Non-pigmented ciliary epithelial cell (primary cell): ENCODE measurements at places on chromosomes 2 and 18.

GRCh38 chr2:55268288-55268906 is 634 bp downstream of the MTIF2 start:
- no peak for DNase-seq

- DNase-seq: no peak
These were observed 292.6 kb downstream of the SETBP1 start for GRCh38 chr18:44973282-44973681.

DNA sequence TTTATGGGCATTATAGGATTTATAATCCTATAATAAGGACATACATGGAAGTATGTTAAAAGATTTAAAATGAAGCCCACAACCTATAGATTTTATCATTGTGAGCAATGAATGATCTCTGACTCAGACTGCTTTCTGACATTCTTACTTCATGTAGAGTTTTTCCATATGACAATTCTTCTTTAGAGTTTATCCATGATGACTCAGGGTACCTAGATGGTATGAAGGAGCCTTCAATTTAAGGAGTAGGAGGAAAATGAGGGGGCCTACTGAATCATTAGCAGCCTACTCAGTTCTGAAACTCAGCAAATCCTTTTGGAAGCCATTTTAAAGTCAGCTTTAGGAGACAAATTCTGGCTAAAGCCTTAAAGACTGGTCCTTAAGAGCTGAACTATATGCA is 10.4 kb downstream of the PELI1 start:
- DNase-seq: peak; percentile 42

DNA sequence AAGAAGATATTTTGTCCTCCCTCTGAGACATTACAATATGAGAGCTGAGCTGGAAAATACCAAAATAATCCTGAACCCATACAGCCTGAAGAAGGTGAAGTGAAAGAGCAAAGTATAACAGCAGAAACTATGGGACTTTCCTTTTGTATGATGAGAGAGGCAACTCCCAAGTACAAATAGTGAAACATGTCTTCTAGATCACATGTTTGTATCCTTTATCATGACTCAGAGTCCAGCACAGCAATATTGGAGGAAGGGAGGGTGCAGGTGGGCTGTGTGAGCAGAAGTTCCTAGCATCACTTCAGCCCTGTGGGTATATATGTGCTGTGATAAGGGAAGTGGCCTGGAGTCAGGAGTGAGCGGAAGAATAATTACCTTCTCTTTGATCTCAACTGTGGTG is 265.6 kb upstream of the NRXN1 start:
- no peak for DNase-seq

- no peak for DNase-seq
These were observed 18.6 kb downstream of the CDCA7 start for GRCh38 chr2:173373290-173373689.

GRCh38 chr18:72867746-72868584 is at the start of gene NETO1:
TSS of gene NETO1 (minus strand) at chr18:72867987. CDS start at chr18:72867291, 696 bp downstream.
- DNase-seq: no peak

DNA sequence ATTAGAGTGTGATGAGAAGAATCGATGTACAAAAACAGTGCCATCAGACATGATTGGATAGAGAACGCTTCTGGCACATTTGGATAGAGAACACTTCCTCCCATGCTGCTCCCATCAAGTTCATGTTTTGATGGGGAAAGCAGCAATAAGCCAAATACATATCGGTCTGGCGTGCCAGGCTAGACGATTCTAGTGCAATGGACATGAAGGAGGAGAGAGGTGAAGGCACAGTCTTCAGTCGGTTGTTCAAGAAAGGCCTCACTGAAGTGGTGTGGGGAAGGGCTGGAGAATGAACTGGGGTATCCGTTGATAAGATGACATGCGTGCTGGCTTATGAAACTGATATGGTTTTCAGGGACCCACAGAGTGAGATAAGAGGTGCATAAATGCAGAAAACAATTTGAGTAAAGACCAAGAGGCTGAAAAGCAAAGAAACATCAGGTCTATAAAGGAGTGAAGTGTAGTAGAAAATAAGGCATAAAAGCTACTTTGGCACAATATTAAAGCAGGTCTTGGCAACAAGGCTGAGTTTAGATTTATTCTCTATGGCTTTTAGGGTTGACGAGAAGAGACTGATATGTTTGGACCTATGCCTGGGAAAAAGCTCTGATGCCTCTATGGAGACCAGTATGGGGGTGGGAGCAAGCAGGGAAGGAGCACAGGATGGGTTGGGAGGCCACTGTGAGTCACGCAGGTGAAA is 117.6 kb upstream of the PIEZO2 start:
- DNase-seq: no peak

DNA sequence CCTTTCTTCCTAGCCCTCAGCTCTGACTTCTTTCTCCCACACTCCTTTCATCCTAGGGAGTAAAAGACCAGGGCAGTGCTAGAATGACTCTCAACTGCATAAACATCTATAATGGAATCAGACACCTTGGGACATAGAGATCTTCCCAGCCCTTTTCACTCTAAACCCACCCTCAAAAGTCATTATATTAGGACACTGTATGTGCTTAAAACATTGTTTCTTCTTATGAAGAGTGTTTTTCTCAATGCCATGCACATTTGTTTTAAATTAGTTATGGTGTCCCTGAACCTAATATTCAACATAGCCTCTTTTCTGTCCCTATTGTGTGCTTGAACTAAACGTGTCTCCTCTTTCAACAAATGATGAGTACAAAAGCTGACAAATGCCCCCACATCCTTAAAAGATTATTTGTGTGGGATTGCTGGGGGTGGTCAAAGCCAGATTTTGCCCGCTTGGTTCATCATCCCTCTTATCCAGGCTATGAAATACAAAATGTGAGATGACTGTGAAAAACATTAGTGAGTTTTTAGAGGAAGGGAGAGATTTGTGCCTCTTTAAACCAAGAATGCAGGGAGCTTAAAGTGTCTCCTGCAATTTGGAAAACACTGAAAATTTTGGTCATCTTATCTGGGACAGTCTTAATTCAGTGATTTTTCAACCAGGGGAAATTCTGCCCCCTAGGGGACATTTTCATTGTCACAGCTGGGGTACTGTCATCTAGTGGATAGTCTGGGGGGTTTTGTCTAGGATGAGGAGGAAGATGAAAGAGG is 29.0 kb downstream of the SERPINB5 start:
- DNase-seq: no peak

GRCh38 chr2:138959031-138959430 is 178.8 kb upstream of the NXPH2 start:
- DNase-seq: no peak

GRCh38 chr2:12210016-12210933 is 463.8 kb downstream of the LPIN1 start:
- no peak for DNase-seq

GRCh38 chr18:27143580-27144287 is 41.4 kb downstream of the CHST9 start:
- no peak for DNase-seq

- DNase-seq: no peak
These were observed 108.5 kb upstream of the ID2 start for GRCh38 chr2:8573234-8573941.

- peak; percentile 77 for DNase-seq
These were observed 186.6 kb downstream of the NRP2 start for GRCh38 chr2:205868773-205869333.

GRCh38 chr2:45053966-45054365 is 44.7 kb upstream of the SIX2 start:
- DNase-seq: no peak

DNA sequence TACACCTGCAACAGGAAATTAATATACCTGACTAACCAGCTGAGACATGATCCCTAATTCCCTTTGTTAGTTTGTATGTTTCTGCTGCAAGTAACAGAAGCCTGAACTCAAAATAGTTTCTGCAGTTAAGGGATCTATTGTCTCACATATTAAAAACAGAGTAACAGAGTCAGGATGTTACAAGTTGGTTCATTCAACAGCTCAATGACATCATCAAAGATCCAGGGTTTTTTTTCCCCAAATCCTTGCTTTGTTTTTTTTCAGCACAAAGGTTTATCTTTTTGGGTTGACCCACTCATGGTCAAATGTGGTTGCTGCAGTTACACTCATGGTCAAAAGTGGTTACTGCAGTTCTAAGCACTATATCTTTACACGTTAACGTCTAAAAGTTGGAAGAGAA is 35.0 kb upstream of the DNAH7 start:
- DNase-seq: no peak

DNA sequence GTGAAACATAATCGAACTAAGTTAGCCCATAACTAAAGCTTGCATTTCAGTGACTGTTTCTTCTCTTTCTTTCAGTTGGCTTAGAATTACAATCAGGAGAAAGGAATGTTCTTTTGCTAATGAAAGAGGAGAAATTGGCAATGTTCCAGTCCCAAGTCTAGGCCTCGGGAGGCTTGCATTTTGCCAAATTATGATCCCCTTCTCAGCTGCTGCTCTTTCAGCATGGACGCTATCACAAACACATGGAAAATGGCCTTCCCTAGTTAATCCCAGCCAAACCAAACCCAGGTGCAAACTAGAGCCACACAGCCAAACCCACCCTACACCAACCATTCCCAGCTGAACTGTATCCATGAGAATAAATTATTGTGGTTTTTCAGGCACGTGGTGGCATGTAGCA is 605.2 kb upstream of the LRRTM4 start:
- DNase-seq: no peak

DNA sequence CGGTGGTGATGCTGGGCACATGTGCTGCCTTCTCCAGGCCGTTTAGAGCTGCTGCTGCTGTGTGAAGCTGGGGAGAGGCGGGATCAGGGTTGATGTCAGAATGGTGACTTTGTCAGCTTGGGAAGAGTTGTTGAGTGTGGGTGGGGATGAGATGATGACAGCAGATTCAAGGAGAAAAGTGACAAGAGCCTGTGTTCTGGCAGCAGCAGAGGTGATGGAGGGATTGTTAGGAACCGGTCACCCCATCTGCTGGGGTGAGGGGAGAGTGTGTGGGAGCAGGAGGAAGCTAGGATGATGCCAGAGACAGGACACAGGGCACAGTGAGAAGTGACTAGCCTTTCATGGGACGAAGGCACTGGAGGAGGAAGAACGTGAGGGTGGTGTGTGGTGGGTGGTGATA is 345.5 kb downstream of the RNF144A start:
- DNase-seq: no peak

GRCh38 chr2:64852771-64853241 is 136.4 kb upstream of the SLC1A4 start:
- no peak for DNase-seq

DNA sequence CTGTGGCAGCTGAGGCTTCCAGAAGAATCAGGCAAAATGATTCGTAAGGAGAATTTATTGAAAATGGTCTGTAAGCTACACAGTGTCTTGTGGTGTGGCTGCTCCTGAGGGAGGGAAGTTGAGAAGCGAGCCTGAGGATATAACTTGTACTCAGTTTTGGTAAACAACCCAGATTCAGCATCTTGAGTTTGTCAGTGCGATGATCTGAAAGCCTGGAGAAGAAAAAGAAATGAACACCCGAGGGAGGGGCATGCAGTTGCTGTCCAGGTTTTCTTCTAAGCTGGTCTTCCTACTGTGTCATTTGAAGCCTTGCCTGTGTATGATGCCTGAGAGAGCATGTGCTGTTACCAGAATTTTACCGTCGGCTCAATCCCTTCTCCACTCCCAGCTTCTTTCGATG is 87.3 kb downstream of the MAPK4 start:
- no peak for DNase-seq

DNA sequence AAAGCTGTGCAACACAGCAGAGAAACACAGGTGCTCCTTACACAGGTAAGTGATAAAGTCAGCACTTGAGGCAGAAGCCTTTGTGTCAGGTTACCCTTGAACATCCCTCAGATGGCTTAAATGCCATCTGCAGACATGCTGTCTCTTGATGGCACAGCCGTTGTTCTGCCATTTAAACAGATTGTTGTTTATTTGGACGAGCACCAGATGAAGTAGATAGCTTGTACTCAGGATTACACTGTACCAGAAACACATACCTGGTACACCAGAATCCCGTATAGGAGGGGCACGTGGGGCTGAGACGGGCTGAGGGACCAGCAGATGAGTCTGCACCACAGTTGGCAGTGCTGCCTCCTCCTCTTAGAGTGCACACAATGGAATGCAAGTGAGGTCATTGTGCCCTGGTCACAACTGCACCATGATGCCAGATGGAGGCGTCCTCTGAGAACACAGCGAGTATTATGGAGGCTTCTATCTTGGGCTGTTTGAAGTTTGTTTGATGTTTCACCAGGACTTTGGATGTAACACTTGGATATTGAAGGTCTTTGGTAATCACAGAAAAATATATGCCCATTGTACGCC is 143.0 kb downstream of the TANC1 start:
- no peak for DNase-seq

DNA sequence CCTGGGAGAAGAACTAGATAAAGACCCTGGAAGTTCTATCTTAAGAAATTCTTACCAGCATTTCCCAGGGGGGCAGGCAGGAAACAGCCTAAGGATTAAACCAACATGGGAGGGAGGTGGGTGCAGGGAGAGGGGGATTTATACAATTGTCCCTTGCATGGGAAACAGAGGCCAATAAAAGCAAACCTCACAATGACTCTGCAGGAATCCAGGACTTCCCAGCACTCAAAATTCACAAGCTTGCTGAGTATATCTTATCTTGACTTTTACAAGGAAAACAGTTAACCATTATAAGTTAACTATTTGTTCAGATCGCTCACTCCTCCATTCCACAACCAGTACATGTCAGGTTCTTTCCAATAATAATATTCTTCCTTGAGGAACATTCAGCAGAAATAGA is 241.3 kb downstream of the MREG start:
- DNase-seq: no peak

DNA sequence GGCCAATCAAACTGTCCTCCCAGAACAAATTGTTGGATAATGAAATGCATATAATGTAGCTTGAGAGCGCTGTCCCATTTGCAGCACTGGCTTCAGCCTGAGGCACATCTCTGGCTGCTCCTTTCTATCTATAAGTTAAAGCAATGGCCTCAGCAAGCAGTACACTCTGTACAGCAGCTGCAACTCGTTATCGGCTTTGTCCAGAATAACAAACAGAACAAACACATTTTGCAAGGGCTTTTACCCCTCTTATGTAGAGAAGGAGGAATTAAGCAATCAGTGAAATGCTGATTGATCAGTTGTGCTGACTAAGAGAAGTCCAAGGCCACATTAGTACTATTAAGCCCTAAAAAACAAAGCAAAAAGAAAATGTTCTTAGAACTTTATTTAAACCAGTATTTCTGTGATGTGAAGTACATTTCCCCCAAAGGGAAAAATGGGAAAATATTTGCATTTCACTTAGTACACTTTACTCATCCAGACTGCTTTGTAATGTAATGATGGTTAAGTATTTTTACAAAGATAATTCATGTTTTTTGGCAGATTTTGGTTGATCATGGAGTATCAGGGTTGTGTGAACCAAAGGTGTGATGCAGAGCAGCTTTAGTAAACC is 15.0 kb upstream of the CPS1 start:
- no peak for DNase-seq

GRCh38 chr2:63861220-63861822 is 19.6 kb downstream of the UGP2 start:
- DNase-seq: no peak
